ENCODE measurements at places on chromosomes 6 and 20.

- DNase-seq, result no peak
Measured at GRCh38 chr6:155352811-155353210, 38.5 kb upstream of the TFB1M start.

DNA sequence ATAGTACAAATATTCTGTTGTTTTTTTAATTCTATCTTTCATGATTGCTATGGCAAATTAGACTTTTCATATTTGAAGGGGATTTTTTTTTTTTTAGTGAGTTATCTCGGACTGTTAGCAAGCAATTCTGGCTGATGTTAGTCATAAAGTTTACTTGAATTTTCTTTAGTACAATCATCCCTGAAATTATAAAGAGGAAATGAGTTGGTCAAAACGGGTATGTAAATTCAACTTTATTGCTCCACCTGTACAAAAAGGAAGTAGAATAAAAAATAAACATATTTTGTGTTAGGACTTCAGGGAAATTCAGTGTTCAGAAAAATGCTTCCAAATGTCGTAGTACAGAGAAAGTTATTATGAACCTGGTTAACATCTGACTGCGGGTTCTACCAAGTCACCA is 40.3 kb downstream of the PPP1R14C start:
- DNase-seq, result no peak

- DNase-seq, result no peak
Measured at GRCh38 chr6:139175389-139175948, 40.6 kb downstream of the HECA start.

GRCh38 chr20:44714701-44715498 is at the start of gene CCN5:
CCN5 (plus strand) TSS chr20:44715369; CDS start chr20:44715391, 22 bp downstream.
- DNase-seq, result no peak

- no peak for DNase-seq
Measured at GRCh38 chr6:157879034-157879872, 56.2 kb downstream of the SNX9 start.

DNA sequence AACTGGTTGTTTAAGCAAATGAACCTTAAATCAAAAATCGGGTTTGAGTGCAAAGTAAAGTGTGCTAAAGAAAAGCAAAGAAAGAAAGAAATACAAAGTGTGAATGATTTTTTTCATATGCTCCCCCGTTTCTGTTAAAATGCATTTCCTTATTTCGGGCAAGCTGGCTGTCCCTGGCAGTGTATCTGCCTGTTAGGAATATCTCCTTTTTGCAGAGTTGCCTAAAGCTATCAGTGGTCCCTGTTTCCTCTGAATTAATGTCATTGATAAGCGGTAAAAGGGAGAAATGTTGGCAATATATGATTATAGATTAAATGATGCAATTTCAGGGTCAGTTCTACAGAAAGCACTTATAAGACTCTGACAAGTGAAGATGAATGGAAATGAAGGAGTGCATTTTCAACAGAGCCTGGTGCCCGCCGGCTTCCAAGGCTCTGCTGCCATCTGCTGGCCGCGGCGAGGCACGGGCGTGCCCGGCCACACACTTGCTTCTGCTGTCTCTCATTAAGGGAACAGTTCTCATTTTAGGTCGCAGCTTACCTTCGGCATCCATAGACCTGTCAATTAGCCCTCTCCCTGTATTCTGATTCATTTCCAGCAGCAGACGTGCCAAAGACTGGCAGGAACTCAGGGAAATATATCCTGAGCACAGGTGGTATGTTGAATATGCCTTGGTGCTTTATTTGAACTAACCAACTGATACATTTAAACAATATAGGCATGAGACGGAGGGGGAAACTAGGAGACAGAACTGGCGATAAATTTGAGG is 381.9 kb downstream of the C6orf118 start:
- peak; percentile 51 for DNase-seq

GRCh38 chr6:144895313-144896278 is 610.5 kb downstream of the UTRN start:
- DNase-seq, result no peak

GRCh38 chr20:59731376-59731775 is 127.0 kb downstream of the PHACTR3 start:
- no peak for DNase-seq

GRCh38 chr6:145627451-145627850 is 107.9 kb downstream of the EPM2A start:
- no peak for DNase-seq

DNA sequence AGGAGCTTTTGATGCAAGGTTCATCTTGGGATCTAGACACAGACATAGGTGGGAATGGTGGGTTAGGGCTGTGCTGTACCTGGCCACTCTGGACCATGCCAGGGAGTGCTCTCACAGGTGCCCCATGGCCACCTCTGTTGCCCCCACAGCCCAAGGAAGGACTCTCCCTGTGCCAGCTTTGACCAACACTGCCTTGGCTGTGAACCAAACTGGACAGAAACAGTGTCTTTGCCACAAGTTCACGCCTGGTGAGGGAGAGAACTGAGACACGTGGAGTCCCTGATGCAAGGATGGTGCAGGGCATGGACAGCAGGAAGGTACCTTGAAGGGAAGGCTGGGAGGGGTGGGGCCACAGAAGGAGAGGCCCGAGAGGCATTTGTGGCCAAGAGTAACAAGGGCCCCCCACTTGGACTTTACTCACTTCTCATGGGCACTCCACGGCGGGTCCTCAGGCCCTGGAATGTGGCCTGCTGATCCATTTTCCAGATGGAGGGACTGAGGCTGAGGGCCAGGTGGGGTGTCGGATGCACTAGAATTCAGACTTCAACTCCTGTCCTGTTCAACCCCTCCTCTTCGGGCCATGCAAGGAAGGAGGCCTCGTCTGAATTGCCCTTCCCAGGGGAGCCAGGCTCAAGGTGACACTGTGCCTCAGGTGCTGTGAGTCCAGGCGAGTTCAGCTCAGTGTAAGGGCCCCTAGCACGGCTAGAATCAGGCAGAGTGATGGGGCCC is 103.3 kb downstream of the YTHDF1 start:
- DNase-seq, result no peak

GRCh38 chr6:42226161-42226611 is 8.5 kb upstream of the MRPS10 start:
- DNase-seq, result no peak

DNA sequence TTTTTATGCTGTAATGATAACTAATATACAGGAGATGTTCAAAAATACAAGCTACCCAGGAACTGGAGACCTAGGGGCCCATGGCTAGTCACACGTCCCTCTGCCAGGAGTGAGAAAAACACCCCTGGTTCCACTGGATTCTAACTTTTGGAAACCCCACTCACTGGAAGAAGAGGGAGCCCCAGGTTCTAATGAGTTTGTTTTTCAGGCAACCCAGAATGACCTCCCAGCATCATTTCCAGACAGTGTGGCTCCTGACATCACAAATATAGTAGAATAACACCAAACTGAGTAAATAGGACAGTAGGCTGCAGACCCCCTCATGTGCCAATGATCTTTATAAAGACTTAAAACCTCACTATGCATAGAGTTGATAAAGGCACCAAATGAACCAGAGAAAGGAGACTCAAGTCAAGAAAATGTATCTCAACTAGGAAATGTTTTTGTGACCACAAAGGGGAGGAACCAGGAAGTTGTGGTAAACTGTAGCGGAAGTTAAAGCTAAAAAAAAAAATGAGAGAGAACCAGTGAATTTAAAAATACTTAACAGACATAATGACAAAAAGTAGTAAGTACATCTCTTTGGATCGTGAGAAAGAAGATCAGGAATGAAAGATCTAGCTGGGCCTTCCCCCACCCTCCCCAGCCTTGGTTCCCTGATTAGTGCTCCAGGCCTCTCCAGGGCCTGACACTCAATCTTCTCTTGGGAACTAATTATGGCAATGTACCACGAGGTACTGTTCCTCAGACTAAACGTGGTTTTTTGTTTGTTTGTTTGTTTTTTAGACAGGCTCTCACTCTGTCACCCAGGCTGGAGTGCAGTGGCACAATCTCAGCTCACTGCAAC is 19.8 kb downstream of the HLA-E start:
- no peak for DNase-seq

DNA sequence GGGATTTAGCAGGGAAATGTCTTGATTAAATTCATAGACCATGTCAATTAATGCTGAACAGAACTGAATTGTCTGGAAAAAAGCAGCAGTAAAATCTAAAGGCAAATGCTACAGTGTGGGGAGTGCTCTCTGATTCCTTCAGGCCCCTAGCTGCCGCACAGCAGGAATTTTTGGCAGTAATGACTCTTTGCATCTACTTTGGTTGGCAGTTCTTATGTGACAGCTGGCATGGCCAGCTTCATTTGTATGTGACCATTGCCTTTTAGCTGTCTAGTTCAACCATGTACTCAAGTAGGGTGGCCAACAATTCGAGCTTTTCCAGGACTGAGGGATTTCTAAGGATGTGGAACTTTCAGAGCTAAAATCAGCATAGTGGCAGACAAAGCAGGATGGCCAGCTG is 499.1 kb upstream of the MAN1A1 start:
- no peak for DNase-seq

GRCh38 chr6:125959041-125959440 is 2.5 kb downstream of the HINT3 start:
- no peak for DNase-seq

DNA sequence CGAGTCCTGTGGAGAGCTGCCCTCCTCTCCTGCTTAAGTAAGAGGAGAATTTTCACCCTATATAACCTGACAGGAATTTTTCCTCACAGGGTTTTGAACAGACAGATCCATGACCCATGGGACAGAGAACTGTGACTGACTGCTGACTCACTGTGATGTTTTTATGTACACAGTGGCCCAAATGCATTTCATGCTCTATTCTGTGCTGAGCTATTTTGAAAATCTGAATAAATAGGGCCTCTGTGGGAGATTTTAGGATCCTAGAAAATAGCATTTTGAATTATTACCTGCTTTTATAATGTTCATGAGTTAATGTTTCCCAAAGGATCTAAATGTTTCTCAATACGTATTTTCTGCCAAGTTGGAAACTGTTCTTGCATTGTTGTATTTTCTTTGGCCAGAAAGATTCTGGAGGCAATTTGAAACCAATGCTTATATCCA is 577.4 kb downstream of the HTR1B start:
- DNase-seq, result no peak

DNA sequence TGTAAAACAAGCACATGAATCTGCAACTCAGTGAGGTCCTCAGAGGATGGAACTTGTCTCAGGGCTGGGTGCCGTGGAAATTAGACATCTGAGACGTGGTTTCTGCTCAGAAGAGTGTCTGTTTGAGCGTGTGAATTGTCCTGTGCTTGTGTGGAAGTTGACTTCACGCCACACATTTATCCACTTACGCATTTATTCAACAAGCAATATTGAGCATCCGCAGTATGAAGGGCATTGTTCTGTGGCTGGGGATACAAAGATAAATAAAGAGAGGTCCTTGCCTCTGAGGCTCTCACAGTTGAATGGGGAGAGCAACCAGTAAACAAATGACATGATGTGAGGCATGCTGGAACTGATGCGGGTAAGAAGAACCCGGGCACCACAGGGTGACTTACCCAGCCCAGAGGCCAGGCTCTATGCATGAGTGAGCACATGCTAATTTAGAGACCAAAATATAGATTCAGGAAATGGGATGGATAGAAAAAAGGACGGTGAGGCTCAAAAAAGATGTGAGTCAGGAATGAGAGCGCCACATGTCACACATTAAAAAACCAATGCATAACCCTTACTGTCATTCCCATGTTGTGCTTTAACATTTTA is 60.4 kb downstream of the SOBP start:
- no peak for DNase-seq

DNA sequence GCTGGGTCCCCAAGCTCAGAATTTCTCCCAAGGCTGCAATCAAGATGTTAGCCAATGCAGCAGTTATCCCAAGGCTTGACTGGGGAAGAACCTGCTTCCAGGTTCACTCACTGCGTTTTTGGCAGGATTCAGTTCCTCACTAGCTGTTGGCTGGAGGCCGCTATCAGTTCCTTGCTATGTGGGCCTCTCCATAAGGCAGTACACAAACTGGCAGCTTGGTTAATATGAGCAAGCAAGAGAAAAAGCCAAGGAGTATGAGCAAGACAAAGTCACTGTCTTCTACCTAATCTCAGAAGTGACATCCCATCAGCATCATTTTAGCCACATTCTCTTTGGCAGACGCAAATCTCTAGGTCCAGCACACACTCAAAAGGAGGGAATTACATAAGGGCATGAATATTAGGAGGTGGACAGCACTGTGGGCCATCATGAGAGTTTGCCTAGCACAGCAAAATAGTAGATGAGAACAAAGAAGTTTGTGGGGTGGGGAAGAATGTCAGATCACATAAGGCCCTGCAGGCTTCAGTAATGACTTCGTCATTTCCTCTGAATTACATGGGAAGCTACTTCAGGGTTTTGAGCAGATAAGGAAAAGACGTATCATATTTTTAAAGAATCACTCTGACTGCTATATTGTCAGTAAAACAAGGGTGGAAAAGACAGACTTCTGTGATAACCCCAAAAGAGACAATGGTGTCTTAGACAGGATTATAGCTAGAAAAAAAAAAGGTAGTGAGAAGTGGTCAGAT is 25.5 kb downstream of the LMBRD1 start:
- DNase-seq, result no peak

GRCh38 chr6:30871592-30872183 is 12.6 kb upstream of the DDR1 start:
- no peak for DNase-seq

- no peak for DNase-seq
Measured at GRCh38 chr6:150312395-150312794, 56.4 kb upstream of the IYD start.

DNA sequence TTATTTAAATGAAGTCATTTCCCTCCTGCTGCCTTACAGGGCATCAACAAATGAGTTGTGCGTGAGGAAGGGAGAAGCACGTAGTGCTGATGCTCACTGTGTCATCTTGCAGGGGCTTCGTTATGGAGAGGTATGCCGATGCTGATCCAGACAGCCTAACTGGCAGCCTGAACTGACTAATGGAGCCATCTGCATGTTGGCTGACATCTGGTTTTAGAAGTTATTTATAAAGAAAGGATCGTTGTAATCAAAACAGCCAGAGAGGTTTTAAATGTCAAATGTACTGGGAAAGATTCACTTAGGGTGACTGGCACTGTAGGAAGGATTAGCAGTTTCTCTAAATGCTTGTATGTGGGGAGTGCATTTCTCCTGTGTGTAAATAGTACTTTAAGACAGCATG is 54.6 kb downstream of the FARS2 start:
- no peak for DNase-seq

GRCh38 chr6:33957131-33957891 is 153.5 kb upstream of the MLN start:
- DNase-seq, result no peak

- no peak for DNase-seq
Measured at GRCh38 chr6:137417396-137417795, 76.8 kb downstream of the OLIG3 start.

Measured in NCI-H524 treated with DMSO at 0.1 percent for 48 hours (cell line).